ENCODE measurements at places on chromosomes 13 and 19.

DNA sequence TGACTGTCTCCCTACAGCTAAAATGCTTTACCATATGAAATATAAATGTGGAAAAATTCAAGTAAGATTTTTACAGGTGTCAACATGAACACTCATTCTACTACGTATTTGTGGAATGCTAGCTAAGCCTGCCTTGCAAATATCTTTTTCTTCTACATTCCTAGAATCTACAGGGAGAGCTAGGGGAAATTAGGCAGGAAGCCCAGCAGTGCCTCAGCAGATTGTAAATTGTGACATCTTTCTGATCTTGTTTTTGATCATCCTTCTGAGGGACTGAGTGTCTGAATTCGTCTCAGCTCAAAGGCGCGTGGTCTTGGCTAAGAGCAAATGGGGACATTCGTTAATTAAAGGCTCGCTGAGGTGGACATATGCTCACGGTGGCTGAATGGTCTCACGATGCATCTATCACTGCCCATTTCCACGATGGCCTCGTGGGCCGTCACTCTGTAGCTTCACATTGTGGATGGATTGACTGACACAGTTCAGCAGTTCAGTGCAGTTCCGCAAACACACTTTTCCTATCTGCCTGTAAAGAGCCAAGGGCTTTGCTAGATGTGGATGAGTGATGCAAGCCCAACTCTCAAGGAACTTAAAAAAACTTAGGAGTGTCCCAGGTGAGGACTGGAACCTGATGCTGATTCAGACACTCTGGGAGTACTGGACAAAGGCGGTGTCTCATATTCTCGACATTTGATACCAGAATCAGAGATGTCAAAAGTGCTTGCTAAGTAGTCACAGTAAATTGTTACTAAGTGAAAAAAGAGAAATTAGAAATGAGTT lies 562.5 kb downstream of the EFNB2 start:
- no peak for DNase-seq
- no peaks in the 10 kb centered on the region for H3K27me3 ChIP-seq
- H3K4me1 ChIP-seq: no peaks in the 10 kb centered on the region
- H3K4me3 ChIP-seq: no peak overlapping the region
- no peak overlapping the region for H3K27ac ChIP-seq
- no peaks in the 10 kb centered on the region for H3K36me3 ChIP-seq

GRCh38 chr13:43329702-43330101 lies 306.3 kb downstream of the DNAJC15 start:
- H3K4me3 ChIP-seq: no peak overlapping the region
- H3K4me1 ChIP-seq: no peaks in the 10 kb centered on the region
- DNase-seq: no peak
- no peak overlapping the region for H3K27ac ChIP-seq

DNA sequence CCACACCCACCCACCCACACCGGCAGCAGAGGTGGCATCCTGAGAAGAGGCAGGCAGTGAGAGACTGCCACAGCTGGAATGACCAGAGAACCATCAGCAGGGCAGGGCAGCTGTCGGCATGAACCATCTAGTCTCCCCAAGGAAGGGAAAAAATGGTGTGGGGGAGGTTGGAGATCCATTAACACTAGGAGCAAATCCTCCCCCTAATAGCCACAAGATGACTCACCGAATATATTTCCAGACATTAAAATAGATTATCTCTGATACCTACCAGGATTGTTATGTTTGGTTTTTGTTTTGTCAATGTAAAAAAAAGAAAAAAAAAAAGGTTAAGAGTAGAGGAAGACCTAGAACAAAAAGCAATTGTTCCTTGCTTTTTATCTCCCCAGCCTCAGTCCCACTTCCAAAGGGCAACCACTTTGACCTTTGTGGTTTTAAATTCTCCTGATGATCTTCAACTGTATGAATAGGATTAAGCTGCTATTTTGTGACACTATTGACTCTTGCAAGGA lies 34.2 kb downstream of the THSD1 start:
- no peak for DNase-seq
- H3K27ac ChIP-seq: no peak overlapping the region
- H3K4me1 ChIP-seq: no peaks in the 10 kb centered on the region
- no peak overlapping the region for H3K4me3 ChIP-seq
- H3K36me3 ChIP-seq: no peaks in the 10 kb centered on the region

DNA sequence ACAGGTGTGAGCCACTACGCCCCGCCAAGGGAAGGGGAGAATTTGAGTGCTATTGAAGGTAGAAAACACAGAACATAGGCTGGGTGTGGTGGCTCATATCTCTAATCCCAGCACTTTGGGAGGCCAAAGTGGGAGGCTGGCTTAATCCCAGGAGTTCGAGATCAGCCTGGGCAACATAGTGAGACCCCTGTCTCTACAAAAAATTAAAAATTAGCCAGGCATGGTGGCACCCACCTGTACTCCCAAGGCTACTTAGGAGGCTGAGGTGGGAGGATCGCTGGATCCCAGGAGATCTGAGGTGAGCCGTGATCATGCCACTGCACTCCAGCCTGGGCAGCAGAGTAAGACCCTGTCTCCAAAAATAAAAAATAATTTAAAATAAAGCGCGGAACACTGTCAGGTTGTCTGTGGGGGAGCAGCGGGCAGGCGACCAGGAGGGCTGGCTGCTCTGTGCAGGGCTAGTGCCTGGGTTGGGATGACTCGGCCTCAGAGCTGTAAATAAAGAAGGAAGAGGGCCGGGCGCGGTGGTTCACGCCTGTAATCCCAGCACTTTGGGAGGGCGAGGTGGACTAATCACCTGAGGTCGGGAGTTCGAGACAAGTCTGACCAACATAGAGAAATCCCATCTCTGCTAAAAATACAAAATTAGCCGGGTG lies 41.0 kb downstream of the LTBP4 start:
- H3K4me3 ChIP-seq: no peak overlapping the region
- peaks cover 13% of the 10 kb centered on the region for H3K27me3 ChIP-seq
- DNase-seq: no peak

DNA sequence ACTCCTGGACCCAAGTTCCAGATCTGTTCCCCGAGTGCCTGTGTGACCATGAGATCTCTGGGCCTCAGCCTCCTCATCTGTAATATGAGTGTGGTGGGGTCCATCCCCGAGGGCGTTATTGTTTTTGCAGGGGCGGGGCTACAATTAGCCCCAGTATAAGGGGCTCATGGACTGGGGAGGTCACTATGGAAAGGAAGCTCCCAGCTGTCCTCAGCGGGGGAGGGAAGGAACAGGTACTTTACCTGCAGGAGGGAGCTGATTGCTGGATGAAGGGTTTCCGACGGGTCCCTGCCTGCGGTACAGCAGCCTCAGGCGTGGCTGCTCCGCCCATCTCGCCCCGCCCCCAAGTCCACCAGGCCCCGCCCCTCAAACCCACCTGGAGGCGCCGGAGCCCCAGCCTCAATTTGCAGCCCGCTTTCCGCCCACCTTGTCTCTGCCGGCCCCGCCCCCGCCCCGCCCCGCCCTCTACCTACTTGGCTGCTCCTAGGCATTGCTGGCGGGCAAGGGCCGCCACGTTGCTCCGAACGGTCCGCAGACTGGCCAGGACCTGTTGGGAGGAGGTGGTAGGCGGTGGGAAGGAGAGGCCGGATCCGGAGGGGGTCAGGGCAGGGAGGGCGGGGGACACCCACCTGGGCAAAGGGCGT lies 5.5 kb downstream of the PDE4C start:
- DNase-seq: no peak
- peaks cover 44% of the 10 kb centered on the region for H3K27me3 ChIP-seq
- no peak overlapping the region for H3K27ac ChIP-seq
- no peaks in the 10 kb centered on the region for H3K36me3 ChIP-seq
- H3K4me3 ChIP-seq: no peak overlapping the region

GRCh38 chr13:78131811-78132210 lies 213.2 kb upstream of the EDNRB start:
- peaks cover 8% of the 10 kb centered on the region for H3K27me3 ChIP-seq
- no peaks in the 10 kb centered on the region for H3K4me1 ChIP-seq
- H3K36me3 ChIP-seq: no peaks in the 10 kb centered on the region
- DNase-seq: no peak
- H3K27ac ChIP-seq: no peak overlapping the region
- no peak overlapping the region for H3K4me3 ChIP-seq

GRCh38 chr13:19072543-19072942 lies 109.1 kb downstream of the TUBA3C start:
- H3K27me3 ChIP-seq: no peaks in the 10 kb centered on the region
- no peaks in the 10 kb centered on the region for H3K4me1 ChIP-seq
- no peak for DNase-seq
- H3K27ac ChIP-seq: no peak overlapping the region

GRCh38 chr19:5002143-5002542 lies 33.2 kb downstream of the KDM4B start:
- DNase-seq: no peak
- H3K4me3 ChIP-seq: no peak overlapping the region
- peaks cover 4% of the 10 kb centered on the region for H3K4me1 ChIP-seq

DNA sequence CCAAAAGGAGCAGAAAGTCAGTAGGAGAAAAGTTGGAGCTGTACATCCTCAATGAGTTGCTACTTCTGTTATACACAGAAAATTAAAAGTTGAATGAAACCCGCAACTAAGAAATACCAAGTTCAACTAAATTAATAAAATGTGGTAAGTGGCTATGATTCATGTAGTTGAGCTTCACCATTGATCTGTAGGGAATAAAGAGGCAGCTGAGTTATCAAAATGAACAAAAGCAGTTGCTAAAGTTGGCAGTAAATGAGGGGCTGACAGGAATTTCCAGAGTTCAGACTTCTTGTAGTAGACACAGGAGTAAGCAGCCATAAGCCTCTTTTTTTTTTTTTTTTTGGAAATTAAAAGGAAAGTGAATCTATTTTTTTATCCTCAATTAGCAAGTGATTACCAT lies 234.6 kb downstream of the POSTN start:
- H3K4me1 ChIP-seq: no peaks in the 10 kb centered on the region
- no peaks in the 10 kb centered on the region for H3K27me3 ChIP-seq
- no peak overlapping the region for H3K4me3 ChIP-seq
- H3K27ac ChIP-seq: no peak overlapping the region

GRCh38 chr13:42350141-42350540 lies 78.2 kb downstream of the AKAP11 start:
- DNase-seq: peak; percentile 18
- peak overlapping the region; percentile 83 for H3K27ac ChIP-seq
- no peak overlapping the region for H3K4me3 ChIP-seq
- H3K36me3 ChIP-seq: peaks cover 3% of the 10 kb centered on the region
- H3K4me1 ChIP-seq: peaks cover 91% of the 10 kb centered on the region

DNA sequence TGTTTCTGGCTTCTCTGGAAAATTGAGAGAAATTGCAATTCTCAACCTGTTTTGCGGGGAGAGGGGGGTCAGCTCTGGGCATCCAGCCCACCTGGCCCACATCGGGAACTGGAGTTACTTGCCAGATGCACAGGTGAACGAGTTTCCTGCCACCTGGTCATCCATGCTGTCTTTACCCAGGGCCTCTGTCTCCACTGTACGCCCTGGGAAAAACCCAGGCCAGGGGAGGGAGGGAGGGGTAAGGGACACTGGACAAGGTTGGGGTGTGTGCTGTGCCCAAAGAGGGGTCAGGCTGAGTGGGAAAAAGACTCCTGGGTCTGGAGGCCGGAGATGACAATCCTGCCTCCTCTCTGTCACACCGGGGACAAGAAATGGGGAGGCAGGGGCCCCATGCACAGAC lies 307.6 kb downstream of the ZNF536 start:
- no peak for DNase-seq
- H3K36me3 ChIP-seq: no peaks in the 10 kb centered on the region
- H3K27ac ChIP-seq: no peak overlapping the region
- no peak overlapping the region for H3K4me3 ChIP-seq
- peaks cover 20% of the 10 kb centered on the region for H3K27me3 ChIP-seq
- H3K4me1 ChIP-seq: no peaks in the 10 kb centered on the region

DNA sequence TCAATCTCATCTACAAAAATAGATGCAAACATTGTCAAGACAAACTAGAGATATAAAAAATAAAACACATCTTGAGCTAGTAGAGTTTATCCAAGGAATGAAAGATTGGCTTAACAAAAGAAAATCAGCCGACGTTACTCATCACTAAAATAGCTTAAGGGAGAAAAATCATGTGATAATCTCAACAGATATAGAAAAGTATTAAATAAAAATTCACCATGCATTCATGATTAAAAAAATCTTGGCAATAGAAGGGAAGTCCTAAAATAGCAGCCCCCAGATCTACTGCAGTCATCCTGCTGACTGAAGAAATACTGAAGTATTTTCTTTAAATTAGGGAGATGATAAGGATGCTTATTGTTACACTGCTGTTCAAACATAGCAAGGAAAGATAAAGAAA lies 12.6 kb upstream of the DCLK1 start:
- peaks cover 1% of the 10 kb centered on the region for H3K27me3 ChIP-seq
- DNase-seq: no peak
- H3K27ac ChIP-seq: no peak overlapping the region
- no peaks in the 10 kb centered on the region for H3K4me1 ChIP-seq
- H3K4me3 ChIP-seq: no peak overlapping the region

GRCh38 chr13:94710881-94711560 lies 1.3 kb downstream of the SOX21 start:
- H3K27ac ChIP-seq: no peak overlapping the region
- H3K4me3 ChIP-seq: peak overlapping the region; percentile 47
- no peaks in the 10 kb centered on the region for H3K36me3 ChIP-seq
- peak; percentile 30 for DNase-seq
- peaks cover 75% of the 10 kb centered on the region for H3K27me3 ChIP-seq
